ENCODE measurements at places on chromosomes 7 and 10.
A peak's percentile ranks its signal among the peaks of the same experiment; 100 is the strongest.

DNA sequence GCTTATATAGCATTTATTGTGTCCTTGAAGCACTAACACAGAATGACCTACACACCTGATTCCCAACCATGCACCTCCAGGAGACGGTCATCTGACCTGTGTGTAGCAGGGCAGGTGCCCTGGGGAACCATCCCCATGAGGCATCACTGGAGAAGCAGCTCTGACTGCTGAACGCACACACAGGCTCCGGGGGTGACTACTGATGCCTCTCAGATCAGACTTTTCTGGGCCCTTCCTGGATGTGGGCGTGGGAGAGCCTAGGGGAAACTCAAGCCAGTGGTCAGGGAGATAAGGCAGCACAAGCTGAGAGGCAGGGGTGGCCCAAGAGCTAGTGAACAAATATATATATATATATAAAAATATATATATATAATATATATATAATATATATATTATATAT lies 37.6 kb downstream of the CPXM2 start:
- DNase-seq = no peak

- DNase-seq = no peak
Observed at GRCh38 chr7:157990881-157991250, 596.8 kb downstream of the PTPRN2 start.

GRCh38 chr7:142557971-142558582 lies 191.2 kb upstream of the PRSS1 start:
- DNase-seq = peak; percentile 46

DNA sequence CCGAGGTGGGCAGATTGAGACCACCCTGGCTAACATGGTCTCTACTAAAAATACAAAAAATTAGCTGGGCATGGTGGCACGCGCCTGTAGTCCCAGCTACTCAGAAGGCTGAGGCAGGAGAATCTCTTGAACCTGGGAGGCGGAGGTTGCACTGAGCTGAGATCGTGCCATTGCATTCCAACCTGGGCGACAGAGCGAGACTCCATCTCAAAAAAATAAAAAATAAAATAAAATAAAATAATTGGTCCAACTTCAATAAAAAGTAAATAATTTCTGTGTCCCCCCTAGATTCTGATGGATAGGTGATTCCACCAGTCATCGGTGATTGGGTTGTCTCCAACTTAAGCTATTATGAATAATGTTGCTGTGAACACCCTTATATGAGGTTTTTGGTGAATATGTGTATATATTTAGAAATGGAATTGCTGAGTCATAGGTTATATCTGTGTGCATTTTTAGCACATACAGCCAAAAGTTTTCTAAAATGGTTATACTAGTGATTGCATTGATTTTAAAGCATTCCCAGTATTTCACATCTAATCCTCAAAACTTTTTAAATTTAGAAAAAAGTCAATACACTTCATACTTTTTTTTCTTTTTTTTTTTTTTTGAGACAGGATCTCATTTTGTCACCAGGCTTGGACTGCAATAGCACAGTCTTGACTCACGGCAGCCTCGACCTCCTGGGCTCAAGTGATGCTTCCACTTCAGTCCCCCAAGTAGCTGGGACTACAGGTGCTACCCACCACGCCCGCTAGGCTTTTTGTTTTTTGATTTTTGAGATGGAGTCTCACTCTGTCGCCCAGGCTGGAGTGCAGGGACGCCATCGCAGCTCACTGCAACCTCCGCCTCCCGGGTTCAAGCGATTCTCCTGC lies 13.7 kb upstream of the SRPK2 start:
- DNase-seq = no peak

DNA sequence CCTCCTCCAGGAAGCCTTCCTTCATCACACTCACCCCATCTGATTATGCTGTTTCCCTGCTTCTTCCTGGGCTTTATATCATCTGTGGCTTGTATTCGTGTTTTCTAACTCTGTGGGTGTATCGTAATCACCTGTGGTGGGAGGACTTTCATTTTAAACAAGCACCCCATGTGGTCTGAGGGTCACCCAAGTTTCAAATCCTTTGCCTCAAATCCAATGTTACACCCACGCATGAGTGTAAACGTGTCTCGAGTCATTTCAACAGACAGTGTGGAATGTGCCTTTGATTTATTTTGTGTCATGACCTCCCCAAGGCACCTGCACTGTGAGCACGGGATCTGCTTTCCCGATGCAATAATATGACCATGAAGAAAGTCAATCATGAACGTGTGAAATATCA lies 17.5 kb upstream of the LYZL2 start:
- no peak for DNase-seq

DNA sequence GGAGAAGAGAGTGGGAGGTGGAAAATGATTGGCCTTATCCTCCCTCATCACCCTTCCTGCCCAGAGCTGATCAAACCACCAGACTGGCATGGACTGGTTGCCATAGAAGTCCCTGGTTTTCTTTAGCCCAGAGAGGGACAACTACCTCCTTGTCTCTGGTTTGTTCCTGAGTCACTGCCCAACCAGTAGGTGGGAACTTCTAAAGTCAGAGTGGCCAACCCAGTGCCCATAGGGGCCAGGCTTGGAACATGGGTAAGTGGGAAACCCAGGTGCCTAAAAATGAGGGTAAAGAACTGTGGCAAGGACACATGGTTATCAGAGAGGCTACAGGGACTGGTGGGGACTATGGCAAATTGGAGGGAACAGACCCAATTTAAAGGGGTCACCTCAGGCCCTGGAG lies 63.8 kb downstream of the FAM241B start:
- no peak for DNase-seq

GRCh38 chr7:75040512-75040911 lies 33.1 kb downstream of the RCC1L start:
- no peak for DNase-seq

GRCh38 chr10:132687181-132687892 lies 98.6 kb downstream of the NKX6-2 start:
- DNase-seq = no peak

- no peak for DNase-seq
Observed at GRCh38 chr7:1073142-1073977, 14.6 kb upstream of the GPER1 start.

GRCh38 chr10:13681528-13681927 lies 94.8 kb downstream of the PRPF18 start:
- no peak for DNase-seq

DNA sequence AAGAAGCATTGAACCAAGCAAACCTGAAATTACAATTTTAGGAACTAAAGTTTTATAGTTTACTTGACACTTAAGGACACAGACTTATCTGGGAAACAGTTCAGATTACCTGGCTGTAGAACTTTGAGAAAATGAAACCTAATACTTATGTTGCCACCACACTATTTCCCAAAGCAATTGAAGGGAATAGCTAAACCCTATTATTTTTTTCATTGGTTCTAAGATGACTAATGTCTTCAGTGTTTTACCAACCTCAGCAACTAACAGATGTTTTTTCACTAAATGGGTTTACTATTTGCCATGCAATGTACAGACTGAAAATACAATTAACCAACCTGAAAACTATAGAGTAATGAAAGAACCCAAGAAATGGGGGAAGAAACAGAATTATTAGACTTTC lies 689.6 kb downstream of the SORCS1 start:
- no peak for DNase-seq

- no peak for DNase-seq
Observed at GRCh38 chr10:5665373-5666007, 905 bp downstream of the ASB13 start.

Data from AG08396 (cell line).